Osteocyte (in vitro differentiated cells): ENCODE measurements at places on chromosomes 1 and 21. TPM values are rescaled to one million over a fixed set of nuclear protein-coding genes. Genes with fewer than 3 reads are reported as not detected.
A peak's percentile ranks its signal among the peaks of the same experiment; 100 is the strongest.

OR6P1 gene
- not detected in 2 replicates for total RNA-seq

EEIG2 gene
- total RNA-seq: 12.9 and 13.3 TPM in 2 replicates

C4BPA gene
- not detected in 2 replicates for total RNA-seq

MYOM3 gene
- total RNA-seq: not detected in 2 replicates

CRB1 gene
- total RNA-seq: not detected in 2 replicates

OR14K1 gene
- not detected in 2 replicates for total RNA-seq

RCSD1 gene
- total RNA-seq: not detected in 2 replicates

KIAA0319L gene
- total RNA-seq: 43.6 and 44.9 TPM in 2 replicates

CHD1L gene
- total RNA-seq: 30.3 and 32.4 TPM in 2 replicates

CR1 gene
- not detected in 2 replicates for total RNA-seq

SELE gene
- total RNA-seq: not detected in 2 replicates

- no peak for DNase-seq
These were observed 112.2 kb downstream of the USP25 start for GRCh38 chr21:15841856-15842564.

DNA sequence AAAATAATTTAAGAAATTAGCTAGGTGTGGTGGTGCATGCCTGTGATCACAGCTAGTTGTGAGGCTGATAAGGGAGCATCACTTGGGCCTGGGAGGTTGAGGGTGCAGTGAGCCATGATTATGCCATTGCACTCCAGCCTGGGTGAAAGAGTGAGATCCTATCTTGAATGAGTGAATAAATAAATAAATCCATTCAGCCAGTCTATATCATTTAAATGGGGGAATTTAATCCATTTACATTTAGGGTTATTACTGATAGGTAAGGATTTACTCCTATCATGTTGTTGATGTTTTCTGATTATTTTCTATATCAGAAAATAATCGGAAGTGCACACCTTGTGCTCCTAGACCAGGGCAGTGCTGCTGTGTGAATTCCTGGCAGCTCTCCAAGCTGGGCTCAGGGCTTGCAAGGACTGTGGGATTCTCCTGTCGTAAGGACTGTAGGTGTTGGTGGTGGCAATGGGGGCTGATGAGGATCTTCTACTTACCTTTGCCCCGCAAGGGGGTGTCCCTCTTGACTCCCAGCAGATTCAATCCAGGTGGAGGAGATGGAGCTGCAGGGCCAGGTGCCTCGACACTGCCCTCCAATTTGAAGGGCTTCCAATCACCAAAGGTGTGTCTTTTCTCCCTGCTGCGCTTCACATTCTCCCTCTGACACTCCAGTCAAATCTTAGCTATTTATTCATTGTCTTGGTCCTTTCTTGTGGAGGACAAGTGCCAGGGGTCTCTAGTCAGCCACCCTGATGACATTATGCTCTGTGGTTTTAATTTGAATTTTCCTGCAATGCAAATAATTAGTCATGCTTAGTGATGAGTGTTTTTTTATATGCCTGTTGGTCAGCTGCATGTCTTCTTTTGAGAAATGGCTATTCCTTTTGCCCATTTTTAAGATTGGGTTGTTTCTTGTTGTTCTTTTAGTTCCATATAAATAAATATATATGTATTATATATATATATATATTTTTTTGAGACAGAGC, 14.1 kb upstream of the TRAPPC10 start:
- no peak for DNase-seq

- peak; percentile 51 for DNase-seq
These were observed 59.8 kb upstream of the KIF26B start for GRCh38 chr1:245094954-245095353.

GRCh38 chr1:217272385-217272784, 358.5 kb downstream of the GPATCH2 start:
- no peak for DNase-seq

DNA sequence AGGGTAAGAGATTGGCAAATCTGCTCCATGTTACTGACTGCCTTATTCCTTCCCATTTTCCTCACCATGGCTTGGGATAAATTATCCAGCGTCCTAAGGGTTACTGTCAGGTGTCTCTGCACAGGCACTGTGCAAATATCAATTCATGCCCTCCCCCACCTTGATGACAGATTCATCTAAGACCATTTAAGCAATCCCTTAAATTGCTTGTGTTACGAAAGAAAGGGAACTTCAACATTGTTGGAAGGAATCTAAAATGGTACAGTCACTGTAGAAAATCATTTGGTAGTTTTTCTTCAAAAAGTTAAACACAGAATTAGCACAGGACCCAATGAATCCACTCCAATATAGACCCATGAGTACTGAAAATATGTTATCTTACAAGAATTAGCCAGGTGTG, 17.6 kb upstream of the MTARC2 start:
- no peak for DNase-seq

GRCh38 chr1:87150143-87150542, 178.5 kb upstream of the LMO4 start:
- DNase-seq: no peak

- DNase-seq: no peak
These were observed 21.4 kb downstream of the UTS2 start for GRCh38 chr1:7831458-7831857.

- DNase-seq: no peak
These were observed 1.4 kb downstream of the LRRN2 start for GRCh38 chr1:204684206-204684570.

GRCh38 chr1:32848354-32849063, 22.2 kb downstream of the FNDC5 start:
- DNase-seq: no peak

- no peak for DNase-seq
These were observed 130.2 kb upstream of the ATP1B1 start for GRCh38 chr1:168976267-168976666.

- DNase-seq: no peak
These were observed 14.2 kb downstream of the FCGR2B start for GRCh38 chr1:161676958-161677689.

- no peak for DNase-seq
These were observed 100.4 kb downstream of the PSMG1 start for GRCh38 chr21:39082656-39083376.

DNA sequence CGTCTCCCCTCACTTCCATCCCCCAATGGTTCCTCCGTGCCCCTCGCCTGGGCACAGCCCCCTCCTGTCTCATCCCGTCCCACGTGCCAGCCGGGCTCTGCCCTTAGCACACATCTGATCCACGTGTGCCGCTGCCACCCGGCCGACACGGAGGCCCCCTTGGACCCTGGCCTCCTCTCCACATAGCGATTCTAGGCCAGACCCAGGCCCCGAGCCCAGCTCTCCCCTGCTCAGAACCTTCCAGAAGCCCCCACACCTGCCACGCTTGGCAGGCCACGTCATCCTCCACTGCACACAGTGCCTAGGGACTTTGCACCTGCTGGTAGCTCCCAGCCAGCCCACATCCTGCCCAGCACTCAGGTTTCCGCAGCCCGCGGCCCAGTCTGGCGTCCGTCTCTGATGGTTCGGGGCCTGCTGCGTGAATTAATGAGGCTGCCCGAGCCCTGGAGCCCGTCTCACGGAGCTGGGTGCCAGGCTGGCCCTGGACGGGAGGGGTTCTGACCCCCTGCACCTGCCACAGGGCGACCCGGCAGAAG, 20.1 kb downstream of the PLCH2 start:
- no peak for DNase-seq

GRCh38 chr1:70358921-70359564, 4.5 kb upstream of the ANKRD13C start:
- no peak for DNase-seq

GRCh38 chr21:33433001-33433400, 29.8 kb downstream of the IFNGR2 start:
- no peak for DNase-seq

DNA sequence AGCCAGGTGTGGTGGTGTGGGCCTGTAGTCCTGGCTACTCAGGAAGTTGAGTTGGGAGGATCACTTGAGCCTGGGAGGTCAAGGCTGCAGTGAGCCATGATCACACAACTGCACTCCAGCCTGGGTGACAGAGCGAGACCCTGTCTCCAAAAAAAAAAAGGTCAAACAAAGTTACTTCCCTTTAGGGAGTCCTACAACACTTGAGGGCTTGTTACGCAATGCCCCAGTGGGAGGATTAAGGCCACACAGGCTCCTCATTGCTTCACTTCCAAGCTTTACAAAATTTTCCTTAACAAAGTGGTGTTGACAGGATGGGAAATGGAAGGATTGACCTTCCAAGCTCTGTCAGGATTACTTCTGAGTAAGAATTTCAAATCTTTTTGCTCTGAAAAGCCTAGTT, 6.2 kb upstream of the EXTL1 start:
- DNase-seq: no peak

- no peak for DNase-seq
These were observed 7.2 kb upstream of the CCN1 start for GRCh38 chr1:85573322-85573721.

GRCh38 chr1:215119719-215120365, 37.3 kb downstream of the KCNK2 start:
- no peak for DNase-seq

DNA sequence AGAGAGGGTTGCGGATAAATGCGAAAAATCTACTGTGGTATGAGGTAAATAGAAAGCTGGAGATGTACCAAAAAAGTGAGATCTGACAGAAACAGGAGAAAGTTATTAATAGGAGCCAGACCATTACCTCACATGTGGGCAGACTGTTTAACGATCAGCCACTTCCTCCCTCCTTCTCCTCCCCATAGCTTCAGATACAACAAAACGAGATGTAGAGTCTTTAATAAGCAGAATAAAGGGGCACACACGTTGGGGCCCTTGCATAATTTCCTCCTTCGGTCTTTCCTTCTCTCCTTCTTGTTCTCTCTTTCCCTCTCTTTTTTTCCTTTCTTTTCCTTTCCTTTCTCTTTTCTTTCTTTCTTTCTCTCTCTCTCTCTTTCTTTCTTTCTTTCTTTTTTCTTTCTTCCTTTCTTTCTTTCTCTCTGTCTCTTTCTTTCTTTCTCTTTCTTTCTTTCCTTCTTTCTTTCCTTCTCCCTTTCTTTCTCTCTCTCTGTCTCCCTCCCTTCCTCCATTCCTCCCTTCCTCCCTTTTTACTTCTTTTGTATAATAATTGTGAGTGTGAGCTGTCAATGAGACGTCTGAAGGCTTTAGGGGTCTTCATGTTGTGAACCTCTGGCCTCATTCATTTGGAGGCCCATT, 242.1 kb downstream of the GRIK1 start:
- DNase-seq: no peak

DNA sequence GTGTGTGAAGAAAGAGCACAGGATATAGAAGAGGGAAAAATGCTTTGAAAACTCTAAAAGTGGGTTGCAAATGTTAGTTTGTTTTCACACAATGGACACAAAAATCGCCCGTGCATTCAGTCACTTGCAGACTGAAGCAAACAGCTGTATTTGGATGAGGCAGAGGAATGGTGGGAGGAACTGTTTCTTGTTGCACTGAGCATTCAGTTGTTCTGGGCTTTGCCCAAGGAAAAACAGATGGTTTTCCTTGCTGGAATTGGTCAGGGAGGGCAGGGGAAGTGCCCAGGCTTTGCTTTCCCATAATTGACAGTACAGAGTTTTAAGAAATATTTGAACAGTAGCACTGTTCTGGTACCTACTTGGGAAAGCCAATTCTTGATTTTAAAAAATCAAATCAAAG, 19.5 kb upstream of the WARS2 start:
- no peak for DNase-seq

- DNase-seq: no peak
These were observed 163.9 kb downstream of the SLC45A1 start for GRCh38 chr1:8481650-8482380.

DNA sequence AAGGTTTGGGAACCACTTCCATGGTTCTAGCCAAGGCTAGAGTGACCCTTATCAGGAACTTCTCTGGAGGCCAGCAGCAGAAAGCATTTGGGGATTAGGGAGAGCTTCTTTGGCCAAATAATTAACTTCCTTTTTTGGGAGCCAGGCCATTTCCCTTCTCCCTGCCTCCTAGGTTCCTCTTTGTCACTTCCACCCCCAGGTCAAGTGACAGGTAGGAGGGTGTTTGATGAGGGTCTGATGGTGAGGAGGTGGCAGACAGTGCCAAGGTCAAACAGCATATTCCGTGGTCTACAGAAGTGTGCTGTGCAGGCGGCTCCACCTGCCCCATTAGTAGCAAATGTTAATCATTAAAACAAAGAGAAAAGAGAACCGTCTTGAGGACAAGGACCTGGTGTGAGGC, 1.9 kb upstream of the KCNA10 start:
- DNase-seq: no peak

DNA sequence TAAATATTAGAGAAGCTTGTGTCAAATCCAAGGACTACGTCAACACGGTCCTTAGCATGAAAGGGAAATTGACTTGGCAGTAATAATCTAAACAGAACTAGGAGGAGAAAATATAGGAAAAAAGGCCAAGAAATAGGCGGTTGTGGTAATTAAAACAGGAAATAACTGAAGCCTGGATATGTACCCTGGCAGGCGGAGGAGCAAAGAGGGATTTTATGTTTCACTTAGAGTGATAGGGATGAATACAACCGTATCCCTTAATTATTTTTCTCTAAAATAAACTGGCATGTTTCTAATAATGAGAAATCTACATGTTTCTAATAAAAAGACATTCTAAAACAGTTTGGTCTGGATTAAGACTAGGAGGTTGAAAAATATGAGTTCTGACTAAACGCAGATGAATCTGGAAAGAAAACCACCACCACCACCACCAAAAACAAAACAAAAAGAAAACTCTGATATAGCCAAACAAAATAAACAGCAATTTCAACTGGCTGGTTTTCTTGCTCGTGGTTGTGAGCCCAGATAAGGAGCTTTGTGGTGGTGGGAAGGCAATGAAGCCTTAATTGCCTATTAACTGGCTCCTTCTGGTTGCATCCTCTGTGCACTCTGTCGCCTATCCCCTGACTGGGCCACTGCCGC, 334.2 kb upstream of the SNX7 start:
- DNase-seq: no peak

GRCh38 chr1:192759104-192759503, 49.7 kb upstream of the RGS2 start:
- no peak for DNase-seq

- DNase-seq: no peak
These were observed 146.4 kb upstream of the IVNS1ABP start for GRCh38 chr1:185463433-185463832.

DNA sequence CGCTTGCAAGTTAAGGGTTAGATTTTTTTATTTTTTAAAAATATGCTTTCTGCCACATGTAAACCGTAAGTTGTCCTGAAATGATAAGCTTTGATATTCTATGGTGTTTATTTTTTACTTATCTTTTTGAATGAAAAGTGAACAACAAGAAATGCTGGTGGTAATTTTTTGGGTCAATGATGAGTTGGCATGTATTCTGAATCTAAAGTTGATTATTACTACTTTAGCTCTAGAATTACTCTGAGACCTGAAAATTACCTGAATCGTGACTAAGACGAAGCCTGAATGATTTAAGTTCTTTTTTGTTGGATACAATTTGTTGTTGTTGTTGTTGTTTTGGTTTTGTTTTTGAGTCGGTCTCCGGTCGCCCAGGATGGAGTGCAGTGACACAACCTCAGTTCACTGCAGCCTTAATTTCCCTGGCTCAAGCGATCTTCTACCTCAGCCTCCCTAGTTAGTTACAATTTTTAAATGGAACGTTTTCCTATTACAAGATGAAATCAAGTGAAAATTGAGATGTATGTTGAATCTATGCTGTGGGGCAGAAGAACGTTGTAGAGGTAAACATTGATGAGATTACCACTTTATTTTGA, 941 bp downstream of the RABGGTB start:
- DNase-seq: no peak
